Stimulated activated CD4-positive, alpha-beta T cell treated with anti-CD3 and anti-CD28 coated beads, Interleukin-2, amount 100 ng/mL, for 4 hours (primary cell): ENCODE measurements at places on chromosomes 4 and X.

DNA sequence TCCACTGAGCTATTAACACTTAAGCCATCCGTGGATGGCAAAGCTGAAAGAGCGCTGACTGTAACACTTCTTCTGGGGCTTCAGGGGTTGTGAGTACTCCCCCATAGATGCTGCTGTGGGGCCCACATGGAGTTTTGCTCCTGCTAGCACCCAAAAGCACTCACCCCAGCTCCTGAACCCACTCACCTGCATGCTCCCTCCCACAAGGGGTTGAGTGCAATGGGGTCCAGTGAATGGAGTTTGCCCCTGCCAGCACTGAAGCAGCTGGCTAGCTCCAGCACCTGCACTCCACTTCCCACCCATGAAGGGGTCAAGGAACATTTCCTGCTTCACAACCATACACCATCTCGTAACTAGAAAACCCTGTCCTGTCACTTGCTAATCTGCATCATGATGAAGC is 78.9 kb downstream of the IL21 start:
- DNase-seq, result no peak

DNA sequence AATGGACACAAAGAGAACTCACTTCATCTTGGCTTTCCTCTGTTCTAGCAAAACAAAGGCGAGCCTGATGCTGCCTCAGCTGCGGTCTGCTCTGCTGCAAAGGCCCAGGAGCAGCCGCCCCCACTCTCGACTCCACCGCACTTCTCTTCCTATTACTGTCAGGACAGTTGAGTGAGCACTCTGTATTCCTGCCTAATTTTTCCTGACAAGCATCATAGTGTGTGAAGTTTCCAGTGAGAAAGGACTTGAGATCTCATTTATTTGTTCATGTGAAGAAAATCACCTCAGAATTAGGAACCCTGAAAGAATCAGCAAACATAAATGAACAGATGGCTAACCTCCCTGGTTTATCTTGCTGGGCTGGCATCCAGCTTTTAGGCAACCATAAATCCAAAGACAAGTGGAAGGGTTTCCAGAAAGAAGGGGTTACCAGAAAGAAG is 15.6 kb downstream of the SCARB2 start:
- DNase-seq, result no peak

GRCh38 chrX:38923451-38923969 is 122.3 kb downstream of the MID1IP1 start:
- no peak for DNase-seq

GRCh38 chr4:6898763-6899162 is 10.9 kb upstream of the TBC1D14 start:
- no peak for DNase-seq

DNA sequence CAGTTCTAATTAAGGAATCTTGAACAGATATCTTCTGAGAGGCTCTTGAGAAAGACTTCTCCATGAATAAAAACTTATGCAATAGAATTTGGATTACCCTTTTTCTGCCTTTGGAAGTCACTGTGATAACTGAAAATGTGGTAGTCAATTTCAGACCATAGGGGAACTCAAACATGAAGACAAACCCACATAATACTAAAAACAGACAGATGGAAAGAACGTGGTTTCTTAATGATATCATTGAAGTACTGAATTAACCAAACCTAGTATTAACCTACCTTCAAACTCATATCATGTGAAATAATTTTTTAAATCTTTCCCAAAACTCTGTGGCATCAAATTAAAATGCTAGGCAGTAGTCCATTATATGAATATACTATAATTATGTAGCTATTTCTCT is 153.5 kb downstream of the CAMK2D start:
- DNase-seq, result no peak

DNA sequence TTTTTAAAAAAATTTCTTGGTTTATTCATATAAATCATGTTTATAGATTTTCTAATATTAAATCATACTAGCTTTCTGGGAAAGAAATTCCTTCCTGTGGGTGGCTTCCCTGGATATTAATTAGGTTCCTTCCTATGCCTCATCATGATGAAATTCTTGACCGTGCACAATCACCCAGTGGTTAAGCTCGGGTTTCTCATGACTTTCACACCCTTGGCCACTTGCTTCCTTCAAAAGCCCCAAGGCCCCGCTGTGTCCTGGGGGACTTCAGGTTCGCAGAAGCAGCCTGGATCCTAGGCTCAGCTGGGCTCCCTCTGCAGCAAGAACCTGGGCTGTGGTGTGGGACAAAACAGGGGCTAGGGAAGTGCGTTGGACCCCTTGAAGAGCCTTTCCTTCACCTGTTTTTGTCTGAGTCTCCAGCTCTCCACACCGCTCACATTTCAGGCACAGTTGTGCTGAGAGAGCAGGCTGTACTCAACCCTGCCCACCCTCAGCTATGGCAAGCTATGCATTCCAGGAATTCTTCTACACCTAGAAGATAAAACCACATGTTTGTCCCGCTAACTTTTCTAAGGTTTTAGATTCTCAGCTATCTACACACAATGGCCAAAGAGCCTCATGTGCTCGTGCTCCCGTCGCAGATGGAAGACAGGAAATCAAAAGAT is 48.9 kb upstream of the TMSB15B start:
- no peak for DNase-seq

- DNase-seq, result no peak
Measured at GRCh38 chr4:111873801-111874200, 271.5 kb upstream of the FAM241A start.

- DNase-seq, result no peak
Measured at GRCh38 chr4:124206779-124207605, 505.5 kb downstream of the ANKRD50 start.

DNA sequence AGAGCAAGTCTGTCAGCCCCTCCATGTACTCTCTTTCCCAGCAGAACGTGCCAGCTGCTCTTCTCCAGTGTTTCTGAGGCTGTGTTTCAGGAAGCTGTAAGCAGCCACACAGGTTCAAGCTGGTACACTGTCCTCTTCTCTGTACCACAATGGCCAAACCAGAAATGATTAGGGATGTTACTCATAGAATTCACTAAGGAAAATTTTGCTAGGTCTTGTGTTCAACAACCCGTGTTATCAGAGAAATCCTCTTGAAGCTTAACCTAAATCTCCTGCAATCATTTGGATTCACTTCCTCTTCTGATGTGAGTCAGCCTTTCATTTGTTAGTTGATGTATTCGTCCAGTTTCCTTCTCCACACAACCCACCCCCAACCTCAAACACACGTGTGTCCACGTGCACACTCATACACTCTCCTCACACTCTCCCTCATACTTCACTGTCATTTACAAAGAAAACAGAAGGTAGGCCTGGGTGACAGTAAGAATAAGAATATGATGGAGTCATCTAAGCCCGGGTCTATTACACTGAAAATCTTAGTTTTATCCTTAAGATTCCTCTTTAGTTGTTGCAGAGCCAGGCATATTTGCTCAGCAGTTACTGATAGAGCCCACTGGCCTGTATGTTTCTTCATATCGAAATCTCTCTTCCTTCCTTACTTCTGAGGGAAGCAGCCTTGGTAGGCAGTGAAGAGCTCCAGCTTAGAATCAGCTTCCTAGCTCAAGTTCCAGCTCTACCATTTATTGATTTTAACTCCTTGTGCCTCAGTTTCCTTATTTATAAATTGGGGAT is 63.4 kb downstream of the DCUN1D4 start:
- no peak for DNase-seq

DNA sequence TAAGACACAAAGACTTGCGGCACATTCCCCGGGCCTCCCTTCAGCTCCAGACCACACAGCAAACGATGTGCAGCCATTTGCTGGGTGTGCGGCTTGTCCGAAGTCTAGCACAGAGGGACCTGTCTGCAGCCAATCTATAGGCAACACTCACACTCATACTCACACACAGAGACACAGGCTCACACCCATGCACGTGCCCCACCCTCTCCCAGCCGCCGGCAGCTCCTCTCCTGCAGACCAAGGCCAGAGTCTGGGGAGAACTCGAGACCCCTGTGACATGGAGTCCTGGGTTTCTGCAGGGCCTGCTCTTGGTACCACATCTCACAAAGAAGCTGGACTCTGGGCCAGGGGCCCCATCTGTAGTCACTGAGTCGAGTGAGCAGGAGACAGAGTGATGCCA is 245.4 kb upstream of the PSAPL1 start:
- no peak for DNase-seq

- DNase-seq, result no peak
Measured at GRCh38 chr4:57053508-57053907, 56.7 kb downstream of the IGFBP7 start.

- peak; percentile 49 for DNase-seq
Measured at GRCh38 chr4:109560687-109561461, 828 bp downstream of the MCUB start.

- DNase-seq, result no peak
Measured at GRCh38 chrX:120653000-120653399, 23.1 kb upstream of the C1GALT1C1 start.

DNA sequence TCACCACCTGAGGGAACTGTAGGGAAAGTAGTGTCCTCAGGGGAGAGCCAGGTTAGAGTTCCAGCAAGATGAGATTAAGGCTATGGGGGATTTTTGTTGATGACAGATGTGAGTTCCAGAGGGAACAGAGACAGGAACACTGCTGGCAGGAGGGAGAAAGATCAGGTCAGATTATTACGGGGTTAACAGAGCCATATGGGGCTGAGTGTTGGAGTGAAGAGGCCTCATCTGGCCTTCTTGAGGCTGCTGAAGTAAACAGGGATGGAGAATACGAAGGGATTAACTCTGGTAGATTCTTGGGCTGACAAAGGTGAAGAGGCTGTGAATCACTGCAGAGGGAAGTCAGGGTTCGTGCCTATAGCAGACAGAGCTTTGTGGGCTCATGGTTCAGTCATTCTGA is 47.9 kb upstream of the POU4F2 start:
- DNase-seq, result no peak

- DNase-seq, result no peak
Measured at GRCh38 chr4:16438986-16439385, 212.7 kb upstream of the TAPT1 start.

DNA sequence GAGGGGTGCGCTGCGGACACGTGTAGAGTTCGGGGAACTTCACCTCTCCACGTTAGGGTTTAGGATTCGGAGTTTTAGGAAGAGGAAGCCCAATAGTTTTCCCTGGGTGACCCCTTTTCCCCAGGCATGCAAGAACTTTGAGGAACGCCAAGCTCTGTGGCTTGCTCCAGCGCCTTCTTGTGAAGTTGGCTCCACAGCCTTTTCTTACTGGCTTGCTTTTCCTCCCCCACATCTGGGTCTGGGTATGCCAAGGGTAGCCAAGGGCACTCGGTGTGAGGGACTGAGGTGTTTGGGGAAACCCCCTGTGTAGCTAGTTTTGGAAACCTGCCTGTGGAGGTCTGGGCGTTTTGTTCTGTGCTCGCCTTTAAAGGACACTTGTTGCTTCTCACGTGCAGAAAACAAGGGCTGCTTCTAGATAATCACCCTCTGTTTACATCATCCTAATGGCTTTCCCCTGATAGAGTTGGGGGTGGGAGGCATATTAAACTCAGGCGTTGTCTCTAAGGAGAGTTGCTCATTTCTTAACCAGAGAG is 746 bp downstream of the EDNRA start:
- no peak for DNase-seq

- no peak for DNase-seq
Measured at GRCh38 chr4:70657326-70657725, 9.0 kb downstream of the JCHAIN start.

DNA sequence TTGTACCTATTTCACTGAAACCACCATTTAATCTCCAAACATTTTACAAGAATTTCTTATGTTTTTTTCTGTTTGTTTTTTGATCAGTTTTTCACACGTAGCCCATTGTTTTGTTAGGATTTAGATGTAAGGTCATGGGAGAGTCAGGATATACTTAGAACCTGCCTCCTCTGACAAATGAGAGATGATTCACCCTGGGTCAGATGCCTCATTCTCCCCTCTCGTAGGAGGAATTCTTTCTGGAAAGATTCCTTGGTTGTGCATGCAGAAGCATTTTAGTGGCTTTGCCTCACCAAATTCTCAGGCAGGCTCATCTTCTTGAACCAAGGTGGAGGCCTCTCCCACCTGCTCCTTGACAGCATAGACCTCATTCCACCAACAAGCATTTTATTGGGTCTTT is 599.3 kb downstream of the SPRY1 start:
- no peak for DNase-seq

DNA sequence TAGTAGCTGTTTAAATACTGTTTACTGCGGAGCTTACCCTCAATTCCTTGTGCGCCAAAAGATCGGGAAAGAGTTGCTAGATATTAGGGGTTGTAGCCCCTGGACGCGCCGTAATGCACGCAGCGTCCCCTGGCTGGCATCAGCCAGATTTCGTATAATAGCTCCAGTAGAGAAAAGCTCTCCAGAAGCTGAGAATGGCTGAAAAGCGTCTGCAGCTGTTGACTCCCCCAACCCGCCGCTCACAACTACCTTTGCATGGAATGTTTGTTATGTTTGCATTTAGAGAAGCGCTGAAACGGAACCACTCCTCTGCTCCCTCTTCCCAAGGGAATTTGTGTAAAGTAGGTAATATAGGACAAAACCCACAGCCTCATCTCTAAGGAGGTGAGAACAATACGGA is 3.7 kb downstream of the DOCK11 start:
- DNase-seq, result no peak

GRCh38 chrX:71143508-71143907 is 1.1 kb upstream of the NLGN3 start:
- DNase-seq, result no peak

DNA sequence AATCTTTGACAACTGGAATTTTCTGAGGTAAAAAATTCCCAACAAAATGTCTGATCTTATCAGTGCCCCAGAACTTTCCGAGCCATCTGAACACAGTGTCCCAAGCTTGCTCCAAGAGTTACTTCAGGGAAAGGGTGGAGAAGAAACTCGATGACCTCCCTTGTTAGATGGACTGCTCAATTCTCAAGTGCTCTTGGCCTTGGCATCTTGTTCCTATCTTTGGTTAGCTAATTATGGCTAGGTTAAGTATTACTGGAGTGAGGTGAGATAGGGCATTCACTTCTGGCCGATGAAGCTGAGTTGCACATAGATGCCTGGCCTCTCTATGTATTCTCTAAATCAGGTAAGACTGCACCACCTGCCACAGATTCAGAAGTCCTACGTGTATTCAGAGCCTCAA is 9.1 kb upstream of the S100G start:
- DNase-seq, result no peak

DNA sequence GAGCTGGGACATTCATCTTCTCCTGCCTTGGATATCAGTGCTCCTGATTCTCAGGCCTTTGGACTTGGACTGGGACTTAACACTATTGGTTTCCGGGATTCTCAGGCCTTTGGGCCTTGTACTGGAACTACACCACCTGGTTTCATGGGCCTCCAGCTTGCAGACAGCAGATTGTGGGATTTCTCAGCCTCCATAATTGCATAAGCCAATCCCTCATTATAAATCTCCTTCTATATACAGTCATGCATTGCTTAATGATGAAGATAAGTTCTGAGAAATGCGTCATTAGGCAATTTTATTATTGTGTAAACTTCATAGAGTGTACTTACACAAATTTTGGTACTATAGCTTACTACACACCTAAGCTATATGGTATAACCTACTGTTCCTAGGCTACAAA is 8.9 kb upstream of the CCNG2 start:
- no peak for DNase-seq

- no peak for DNase-seq
Measured at GRCh38 chr4:145348291-145348690, 133.4 kb upstream of the SMAD1 start.

- no peak for DNase-seq
Measured at GRCh38 chrX:139213241-139213709, 317.3 kb upstream of the F9 start.

GRCh38 chr4:2869659-2870058 is 26.0 kb downstream of the ADD1 start:
- no peak for DNase-seq

GRCh38 chrX:130826249-130826648 is 76.8 kb downstream of the ENOX2 start:
- no peak for DNase-seq
